ENCODE measurements at places on chromosomes 11 and 22. TPM values are rescaled to one million over a fixed set of nuclear protein-coding genes. Genes with fewer than 3 reads are reported as not detected.

- peak; percentile 98 for DNase-seq
- H3K4me1 ChIP-seq = peaks cover 47% of the 10 kb centered on the region
- H3K36me3 ChIP-seq = peaks cover 4% of the 10 kb centered on the region
- no peak overlapping the region for H3K27ac ChIP-seq
These were observed 129.2 kb upstream of the MTMR2 start for GRCh38 chr11:96052921-96053651.

DNA sequence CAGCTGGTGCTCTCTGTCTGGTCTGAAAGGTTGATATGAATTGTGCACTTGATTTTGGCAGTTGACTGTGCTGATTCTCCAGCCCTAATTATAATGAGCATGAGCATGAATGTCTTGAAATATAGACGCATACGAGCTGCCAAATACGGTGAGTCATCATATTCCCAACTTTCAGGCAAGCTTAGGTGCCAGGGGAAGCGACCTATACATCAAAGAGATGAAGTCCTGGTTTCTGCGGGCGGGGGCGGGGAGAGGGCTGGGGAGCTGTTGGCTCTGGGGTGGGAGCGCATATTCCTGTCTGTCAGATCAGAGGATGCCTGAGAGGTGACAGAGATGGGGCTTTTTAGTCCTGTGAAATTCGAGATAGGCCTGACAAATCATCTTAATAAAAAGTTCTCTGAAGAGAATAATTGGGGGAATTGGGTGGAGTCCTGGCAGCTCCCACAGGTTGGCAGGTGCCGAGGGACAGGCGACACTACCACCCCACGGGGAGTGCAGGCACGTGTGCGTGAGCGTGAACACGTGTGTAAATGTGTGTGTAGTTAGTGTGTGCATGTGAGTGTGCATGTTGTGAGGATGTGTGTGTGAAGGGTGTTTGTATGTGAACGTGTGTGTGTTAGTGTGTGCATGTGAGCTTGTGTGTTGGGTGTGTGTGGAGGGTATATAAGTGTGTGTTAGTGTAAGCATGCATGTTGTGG is 865.3 kb downstream of the TBC1D22A start:
- no peak overlapping the region for H3K27ac ChIP-seq
- no peaks in the 10 kb centered on the region for H3K36me3 ChIP-seq
- H3K4me3 ChIP-seq = no peak overlapping the region
- H3K4me1 ChIP-seq = no peaks in the 10 kb centered on the region
- peaks cover 7% of the 10 kb centered on the region for H3K27me3 ChIP-seq

GRCh38 chr11:34824425-34824824 is 91.8 kb downstream of the APIP start:
- H3K27ac ChIP-seq = no peak overlapping the region
- H3K4me1 ChIP-seq = no peaks in the 10 kb centered on the region
- no peak overlapping the region for H3K4me3 ChIP-seq
- H3K36me3 ChIP-seq = no peaks in the 10 kb centered on the region
- H3K27me3 ChIP-seq = no peaks in the 10 kb centered on the region

GRCh38 chr11:35363246-35363801 is 56.0 kb downstream of the SLC1A2 start:
- DNase-seq = no peak
- no peak overlapping the region for H3K4me3 ChIP-seq
- peak overlapping the region; percentile 50 for H3K27ac ChIP-seq
- no peaks in the 10 kb centered on the region for H3K36me3 ChIP-seq

GRCh38 chr11:124050748-124051147 is 9.6 kb upstream of the OR10G7 start:
- no peak overlapping the region for H3K4me3 ChIP-seq
- H3K36me3 ChIP-seq = no peaks in the 10 kb centered on the region
- no peak overlapping the region for H3K27ac ChIP-seq
- no peaks in the 10 kb centered on the region for H3K4me1 ChIP-seq
- DNase-seq = no peak

DNA sequence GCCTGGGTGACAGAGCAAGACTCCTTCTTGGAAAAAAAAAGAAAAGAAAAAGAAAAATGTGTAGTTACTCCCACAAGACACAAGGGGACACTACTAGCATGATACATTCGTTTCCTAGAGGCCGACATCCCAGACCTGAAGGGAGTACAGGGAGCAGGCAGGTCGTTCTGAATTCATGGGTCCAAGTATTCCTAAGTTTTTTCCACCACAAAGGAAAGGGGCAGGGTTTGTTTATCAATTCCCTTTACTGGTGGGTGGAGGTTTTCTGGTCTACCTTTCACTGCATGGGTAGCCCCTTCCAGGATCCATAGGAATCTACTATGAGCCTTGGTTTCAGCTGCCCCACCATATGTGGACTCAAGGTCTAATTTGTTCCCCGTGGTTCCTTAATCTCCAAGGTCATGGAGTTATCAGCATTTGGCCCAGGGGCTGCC is 11.8 kb downstream of the TIGD3 start:
- H3K27me3 ChIP-seq = no peaks in the 10 kb centered on the region
- no peak overlapping the region for H3K27ac ChIP-seq
- H3K36me3 ChIP-seq = no peaks in the 10 kb centered on the region
- no peaks in the 10 kb centered on the region for H3K4me1 ChIP-seq
- H3K4me3 ChIP-seq = no peak overlapping the region

GRCh38 chr22:30763815-30764673 is 69.4 kb downstream of the OSBP2 start:
- H3K4me3 ChIP-seq = peak overlapping the region; percentile 3
- peak; percentile 61 for DNase-seq
- H3K27me3 ChIP-seq = no peaks in the 10 kb centered on the region
- H3K27ac ChIP-seq = no peak overlapping the region

- no peaks in the 10 kb centered on the region for H3K27me3 ChIP-seq
- no peak for DNase-seq
- H3K4me1 ChIP-seq = no peaks in the 10 kb centered on the region
- no peak overlapping the region for H3K4me3 ChIP-seq
These were observed 1790.8 kb downstream of the LRRC4C start for GRCh38 chr11:39668640-39669039.

DNA sequence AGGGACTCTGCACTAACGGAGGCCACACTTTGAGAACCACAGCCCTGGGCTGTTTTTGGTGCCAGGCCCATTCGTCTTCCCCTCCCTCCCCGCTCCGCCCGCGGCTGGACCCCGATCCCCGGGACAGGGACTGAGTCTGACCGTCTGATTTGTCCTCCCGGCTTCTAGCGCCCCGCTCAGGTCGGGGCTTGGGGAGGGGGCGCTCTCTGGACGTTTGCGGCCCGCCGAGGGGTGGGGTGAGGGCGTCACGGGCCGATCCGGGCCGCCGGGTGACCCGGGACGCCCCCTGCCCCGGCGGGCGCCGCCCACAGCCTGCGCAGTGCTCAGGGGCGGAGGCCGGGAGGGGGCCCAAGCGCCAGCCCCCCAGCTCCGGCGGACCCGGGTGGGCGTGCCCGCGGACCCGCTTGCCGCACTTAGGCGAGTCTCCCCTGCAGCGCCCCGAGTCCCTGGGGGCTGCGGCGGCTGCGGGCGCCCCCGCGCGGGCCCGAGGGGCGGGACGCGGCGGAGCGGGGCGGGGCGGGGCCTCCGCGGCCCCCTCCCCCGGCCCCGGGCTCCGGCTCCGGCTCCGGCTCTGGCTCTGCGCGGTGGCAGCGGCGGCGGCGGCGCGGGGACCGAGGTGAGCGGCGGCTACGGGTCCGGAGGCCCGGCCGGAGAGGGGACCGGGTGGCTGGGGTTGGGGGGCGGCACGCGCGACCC is 33.7 kb upstream of the PRR5 start:
- peak; percentile 42 for DNase-seq
- no peaks in the 10 kb centered on the region for H3K27me3 ChIP-seq
- H3K27ac ChIP-seq = no peak overlapping the region
- no peaks in the 10 kb centered on the region for H3K36me3 ChIP-seq
- peak overlapping the region; percentile 24 for H3K4me3 ChIP-seq

DNA sequence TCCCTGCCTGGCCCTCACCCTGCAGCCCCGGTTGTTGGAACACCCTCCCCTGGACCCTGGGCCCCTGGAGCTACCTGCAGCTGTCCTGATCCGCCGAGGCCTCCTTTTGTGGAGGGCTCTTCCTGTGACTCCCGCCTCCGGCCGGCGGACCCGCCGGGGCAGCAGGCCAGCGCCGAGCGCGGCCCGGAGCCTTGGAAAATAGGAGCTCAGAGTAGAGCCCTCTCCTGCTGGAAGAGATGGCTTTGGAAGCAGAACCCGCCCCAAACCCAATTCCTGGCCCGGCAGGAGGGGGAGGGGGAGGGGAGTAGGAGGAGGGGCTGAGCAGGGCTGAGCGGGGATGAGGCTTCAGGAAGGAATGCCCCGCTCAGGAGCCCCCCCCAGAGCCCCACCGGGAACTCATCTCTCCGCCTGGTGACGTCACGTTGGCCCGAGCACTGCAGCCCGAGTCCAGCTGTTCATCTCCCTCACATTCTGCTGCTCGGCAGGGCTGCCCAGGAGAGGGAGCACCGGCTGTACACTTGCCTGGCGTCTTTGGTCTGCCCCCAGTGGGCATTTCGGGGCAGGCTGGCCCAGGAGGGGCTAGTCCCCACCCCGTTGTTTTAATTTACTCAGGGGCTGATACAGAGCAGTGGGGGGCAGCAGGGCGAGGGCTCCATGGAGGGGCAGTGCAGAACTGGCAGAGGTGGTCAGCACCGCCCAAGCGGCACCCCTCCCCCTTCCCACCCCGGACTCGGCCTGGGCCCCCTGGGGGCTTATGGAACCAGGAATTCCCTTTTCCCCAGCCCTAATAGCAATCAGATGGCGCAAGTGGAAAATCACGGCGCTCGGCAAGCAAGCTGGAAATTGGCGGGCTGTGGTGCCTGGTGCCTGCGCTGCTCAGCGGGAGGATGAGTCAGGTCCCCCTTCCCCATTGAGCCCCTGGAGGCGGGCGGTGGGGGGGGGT is at the start of gene MRGPRF:
TSS of gene MRGPRF (minus strand) at position 238 of the 943 bp plus-strand sequence. CDS start 3,345 bp downstream, outside the sequence.
- H3K27me3 ChIP-seq = no peaks in the 10 kb centered on the region
- H3K27ac ChIP-seq = peak within 1 kb of the TSS; percentile 62
- peak within 1 kb of the TSS; percentile 25 for H3K4me3 ChIP-seq
- DNase-seq = peak; percentile 70
- H3K36me3 ChIP-seq = no peaks in the 10 kb centered on the region

DNA sequence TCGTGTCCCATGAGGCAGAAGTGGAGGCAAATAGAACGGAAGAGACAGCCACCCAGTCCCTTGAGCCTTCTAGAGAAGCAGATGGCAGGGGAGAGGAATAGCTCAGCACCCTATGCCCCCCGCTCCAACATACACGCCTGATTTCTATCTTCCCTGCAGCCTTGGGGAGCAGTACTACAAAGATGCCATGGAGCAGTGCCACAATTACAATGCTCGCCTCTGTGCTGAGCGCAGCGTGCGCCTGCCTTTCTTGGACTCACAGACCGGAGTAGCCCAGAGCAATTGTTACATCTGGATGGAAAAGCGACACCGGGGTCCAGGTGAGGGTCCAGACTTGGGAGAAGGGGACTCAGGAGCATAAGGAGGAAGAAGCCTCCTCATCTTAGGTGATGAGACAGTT is 6.6 kb downstream of the DPF2 start:
- H3K27me3 ChIP-seq = no peaks in the 10 kb centered on the region
- H3K4me3 ChIP-seq = no peak overlapping the region
- H3K27ac ChIP-seq = no peak overlapping the region
- DNase-seq = no peak
- H3K36me3 ChIP-seq = peaks cover 51% of the 10 kb centered on the region
- peaks cover 2% of the 10 kb centered on the region for H3K4me1 ChIP-seq

DNA sequence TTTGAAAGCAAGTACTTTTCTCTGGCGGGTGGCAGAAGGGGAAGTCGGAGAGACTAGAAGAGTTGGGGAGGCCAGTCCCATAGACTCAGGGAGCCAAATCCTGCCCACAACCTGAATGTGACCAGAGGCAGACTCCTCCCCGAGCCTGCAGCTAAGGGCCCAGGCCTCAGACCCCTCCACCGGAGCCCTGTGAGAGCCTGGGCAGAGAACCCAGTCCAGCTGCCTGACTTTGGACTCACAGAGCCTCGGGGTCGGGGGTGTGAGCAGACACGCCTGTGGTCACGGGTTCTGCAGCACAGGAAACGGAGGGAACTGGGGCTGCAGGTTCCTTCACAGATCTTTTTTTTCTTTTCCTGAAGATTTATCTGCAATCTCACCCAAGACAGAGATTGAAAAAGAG is 312.3 kb downstream of the CTTN start:
- H3K27ac ChIP-seq = no peak overlapping the region
- no peak overlapping the region for H3K4me3 ChIP-seq

- H3K36me3 ChIP-seq = no peaks in the 10 kb centered on the region
- H3K27ac ChIP-seq = no peak overlapping the region
- H3K27me3 ChIP-seq = no peaks in the 10 kb centered on the region
- no peak overlapping the region for H3K4me3 ChIP-seq
- H3K4me1 ChIP-seq = no peaks in the 10 kb centered on the region
- DNase-seq = peak; percentile 8
These were observed 93.1 kb upstream of the FGF3 start for GRCh38 chr11:69912161-69912910.

GRCh38 chr22:36194971-36195370 is 6.6 kb downstream of the APOL4 start:
- H3K27ac ChIP-seq = no peak overlapping the region
- DNase-seq = peak; percentile 75
- H3K4me3 ChIP-seq = no peak overlapping the region
- no peaks in the 10 kb centered on the region for H3K36me3 ChIP-seq
- H3K27me3 ChIP-seq = no peaks in the 10 kb centered on the region

DNA sequence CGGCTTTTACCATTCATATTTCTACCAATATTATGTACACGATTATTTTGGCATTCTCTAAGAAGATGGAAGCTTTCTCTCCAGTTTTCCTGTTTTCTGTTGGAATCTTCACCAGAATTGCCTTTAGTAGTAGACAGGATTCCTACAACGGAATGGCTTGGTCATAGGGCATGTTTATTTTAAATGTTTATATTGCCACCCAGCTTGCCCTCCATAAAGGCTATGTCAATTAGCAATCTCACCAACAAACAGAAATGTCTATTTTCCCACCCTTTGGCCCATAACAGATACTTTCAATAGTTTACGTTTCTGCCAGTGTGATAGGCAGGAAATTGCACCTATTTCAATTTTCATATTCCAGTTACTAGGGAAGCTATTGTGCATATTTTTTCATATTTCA is 893.5 kb downstream of the NTM start:
- H3K4me3 ChIP-seq = no peak overlapping the region
- no peaks in the 10 kb centered on the region for H3K27me3 ChIP-seq
- DNase-seq = no peak
- H3K36me3 ChIP-seq = no peaks in the 10 kb centered on the region
- peaks cover 5% of the 10 kb centered on the region for H3K4me1 ChIP-seq
- H3K27ac ChIP-seq = no peak overlapping the region

- DNase-seq = no peak
- H3K36me3 ChIP-seq = no peaks in the 10 kb centered on the region
- peaks cover 32% of the 10 kb centered on the region for H3K27me3 ChIP-seq
- no peak overlapping the region for H3K27ac ChIP-seq
- H3K4me3 ChIP-seq = no peak overlapping the region
- no peaks in the 10 kb centered on the region for H3K4me1 ChIP-seq
These were observed 5.1 kb upstream of the FAM83F start for GRCh38 chr22:39989633-39990032.

The ADM2 gene
- total RNA-seq = 0.74 TPM

The ALG9 gene
- 43.4 TPM for total RNA-seq

The CCS gene
- 36.5 TPM for total RNA-seq

The VSIG2 gene
- 39.8 TPM for total RNA-seq

The MUC5B gene
- 41.3 TPM for total RNA-seq

The CTTN gene
- 235 TPM for total RNA-seq

The RNF215 gene
- 19.7 TPM for total RNA-seq
